ENCODE measurements at places on chromosomes 6 and 20. TPM values are rescaled to one million over a fixed set of nuclear protein-coding genes. Genes with fewer than 3 reads are reported as not detected.

GNAS-AS1 gene
- total RNA-seq, result 1.4 TPM

TMEM200A gene
- total RNA-seq, result 27.8 TPM

ANKRD66 gene
- total RNA-seq, result 0.63 TPM

PTCRA gene
- not detected for total RNA-seq

DNA sequence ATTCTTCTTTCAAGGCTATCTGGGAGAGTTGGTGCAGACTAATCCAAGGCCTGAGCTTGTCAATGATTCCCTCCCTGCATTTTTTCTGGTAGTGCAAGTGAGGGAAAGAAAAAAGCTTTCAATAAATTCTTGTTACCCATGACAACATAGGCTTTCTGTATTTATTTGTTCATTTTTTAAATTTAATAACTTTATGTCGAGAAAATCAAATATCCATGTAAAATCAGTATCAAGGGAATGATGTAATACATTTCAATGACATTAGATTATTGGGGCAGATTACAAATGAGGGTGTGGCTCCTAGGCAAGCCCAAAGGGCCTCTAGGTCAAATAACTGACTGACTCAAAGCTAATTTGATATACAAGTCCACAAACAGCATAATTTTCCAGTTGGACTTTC is 104.0 kb downstream of the GJA1 start:
- ATAC-seq, result peak; percentile 20

DNA sequence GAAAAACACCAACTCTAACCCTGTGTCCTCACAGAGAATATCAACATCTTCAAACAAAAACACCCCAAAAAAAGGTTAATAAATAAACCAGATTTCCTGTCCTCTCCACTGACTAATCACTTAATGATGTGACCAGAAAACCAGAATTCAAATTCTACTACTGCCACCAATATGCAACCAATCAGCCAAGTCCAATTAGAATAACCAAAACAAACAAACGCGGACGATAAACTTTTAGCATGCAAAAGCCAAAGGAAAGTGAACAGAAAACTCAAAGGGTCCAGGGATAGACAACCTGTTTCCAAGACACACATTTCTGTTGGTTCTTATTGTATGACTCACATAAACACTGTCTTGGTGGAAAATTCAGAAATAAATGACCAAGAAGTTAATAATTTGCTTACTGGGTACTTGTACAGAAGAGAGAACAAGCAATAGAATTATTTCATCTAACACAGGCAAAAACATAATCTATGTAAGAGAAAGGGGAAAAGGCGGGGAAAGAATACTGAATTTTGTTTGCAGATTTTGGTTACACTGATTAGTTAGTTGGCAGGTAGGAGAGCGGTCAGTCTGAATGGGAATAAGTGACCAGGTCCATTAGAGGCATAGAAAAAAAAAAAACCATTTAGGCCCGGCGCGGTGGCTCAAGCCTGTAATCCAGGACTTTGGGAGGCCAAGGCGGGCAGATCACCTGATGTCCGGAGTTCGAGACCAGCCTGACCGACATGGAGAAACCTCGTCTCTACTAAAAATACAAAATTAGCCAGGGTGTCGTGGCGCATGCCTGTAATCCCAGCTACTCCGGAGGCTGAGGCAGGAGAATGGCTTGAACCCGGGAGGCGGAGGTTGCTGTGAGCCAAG is 34.1 kb downstream of the HFE start:
- no peak for ATAC-seq
